Dermis microvascular lymphatic vessel endothelial cell (primary cell): ENCODE measurements at places on chromosomes 4 and X. TPM values are rescaled to one million over a fixed set of nuclear protein-coding genes. Genes with fewer than 3 reads are reported as not detected.

Gene CYLC1
- not detected in 2 replicates for total RNA-seq

Gene RAB41
- total RNA-seq = not detected in 2 replicates

Gene PPP4R3C
- not detected in 2 replicates for total RNA-seq

Gene CD38
- 3.6 and 44.6 TPM in 2 replicates for total RNA-seq

Gene ENOX2
- 10.7 and 12.3 TPM in 2 replicates for total RNA-seq

Gene PWWP3B
- not detected in 2 replicates for total RNA-seq

Gene KIAA1210
- not detected in 2 replicates for total RNA-seq

Gene FGF13
- total RNA-seq = 20.4 and 25.7 TPM in 2 replicates

Gene AMOT
- 2.6 and 10.9 TPM in 2 replicates for total RNA-seq

Gene ARMCX1
- total RNA-seq = 48.2 and 49.3 TPM in 2 replicates

Gene CYTL1
- total RNA-seq = 41.8 and 46.0 TPM in 2 replicates

Gene ADGRL3
- total RNA-seq = under 0.01 and 0.13 TPM in 2 replicates

Gene GABRA4
- not detected in 2 replicates for total RNA-seq

Gene CRMP1
- total RNA-seq = 0.13 and 1.5 TPM in 2 replicates

Gene SNX25
- total RNA-seq = 37.2 and 50.6 TPM in 2 replicates

Gene USP17L29
- total RNA-seq = not detected in 2 replicates

Gene REPS2
- 4.2 and 6.1 TPM in 2 replicates for total RNA-seq

Gene PJA1
- total RNA-seq = 11.4 and 13.7 TPM in 2 replicates

Gene ARHGAP24
- total RNA-seq = 26.3 and 40.3 TPM in 2 replicates

Gene ARX
- not detected in 2 replicates for total RNA-seq

Gene RHOXF2
- not detected in 2 replicates for total RNA-seq

Gene CCDC110
- 0.13 and 0.25 TPM in 2 replicates for total RNA-seq

Gene PPARGC1A
- 0.26 and 2.7 TPM in 2 replicates for total RNA-seq

Gene IGBP1
- 51.5 and 71.1 TPM in 2 replicates for total RNA-seq

Gene DRP2
- total RNA-seq = under 0.01 and 0.13 TPM in 2 replicates

Gene DLG3
- 0.89 and 0.90 TPM in 2 replicates for total RNA-seq

Gene HMGB3
- total RNA-seq = 20.6 and 33.0 TPM in 2 replicates

Gene LINC00632
- total RNA-seq = 0.26 and 0.38 TPM in 2 replicates

Gene FRMD7
- not detected in 2 replicates for total RNA-seq

Gene ZFYVE28
- total RNA-seq = 1.8 and 3.5 TPM in 2 replicates

Gene IL21
- total RNA-seq = not detected in 2 replicates

Gene MAGEB2
- not detected in 2 replicates for total RNA-seq

Gene PCDH11X
- not detected in 2 replicates for total RNA-seq

Gene RLIM
- total RNA-seq = 36.8 and 36.9 TPM in 2 replicates

Gene RIBC1
- 0.13 TPM in 2 replicates for total RNA-seq

Gene AR
- 0.26 and 0.38 TPM in 2 replicates for total RNA-seq

Gene HAND2
- total RNA-seq = not detected in 2 replicates

Gene GAGE12H
- not detected in 2 replicates for total RNA-seq

Gene SPATA4
- not detected in 2 replicates for total RNA-seq

Gene F8A3
- 1.4 and 1.6 TPM in 2 replicates for total RNA-seq

Gene ETDB
- total RNA-seq = not detected in 2 replicates

Gene SPACA5
- not detected in 2 replicates for total RNA-seq

Gene ATOH1
- total RNA-seq = not detected in 2 replicates

Gene FRAS1
- total RNA-seq = 0.13 and 0.38 TPM in 2 replicates

Gene CFAP47
- not detected in 2 replicates for total RNA-seq

Gene PRR32
- total RNA-seq = not detected in 2 replicates

Gene CFAP299
- total RNA-seq = not detected in 2 replicates

Gene TAB3
- 4.5 and 6.8 TPM in 2 replicates for total RNA-seq

Gene TREX2
- total RNA-seq = 2.3 and 7.6 TPM in 2 replicates

Gene ADH1C
- not detected in 2 replicates for total RNA-seq
